ENCODE measurements at places on chromosomes 7 and 10.

GRCh38 chr7:37007691-37008090, 283.4 kb upstream of the AOAH start:
- no peak for DNase-seq

DNA sequence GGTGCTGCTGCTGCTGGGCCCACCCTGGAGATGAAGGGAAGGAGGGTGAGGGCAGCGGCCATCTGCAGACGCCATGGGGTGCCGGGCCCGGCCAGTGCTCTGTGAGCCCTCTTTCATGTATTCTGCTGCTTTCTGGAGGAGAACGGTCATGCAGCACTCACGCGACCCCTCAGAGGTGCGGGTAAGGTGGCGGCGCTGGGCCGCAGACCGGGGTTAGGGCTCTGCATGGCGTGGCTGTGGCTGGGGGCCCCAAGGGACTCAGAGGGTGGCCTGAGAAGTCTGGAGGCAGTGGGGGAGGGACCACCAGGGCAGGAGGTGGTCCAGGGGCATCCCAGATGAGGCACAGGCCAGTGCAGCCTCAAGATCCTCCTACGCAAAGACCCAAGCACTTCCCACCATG, 275.5 kb downstream of the ELFN1 start:
- DNase-seq, result no peak

- DNase-seq, result no peak
Observed at GRCh38 chr10:5518143-5518542, 6.6 kb upstream of the CALML3 start.

DNA sequence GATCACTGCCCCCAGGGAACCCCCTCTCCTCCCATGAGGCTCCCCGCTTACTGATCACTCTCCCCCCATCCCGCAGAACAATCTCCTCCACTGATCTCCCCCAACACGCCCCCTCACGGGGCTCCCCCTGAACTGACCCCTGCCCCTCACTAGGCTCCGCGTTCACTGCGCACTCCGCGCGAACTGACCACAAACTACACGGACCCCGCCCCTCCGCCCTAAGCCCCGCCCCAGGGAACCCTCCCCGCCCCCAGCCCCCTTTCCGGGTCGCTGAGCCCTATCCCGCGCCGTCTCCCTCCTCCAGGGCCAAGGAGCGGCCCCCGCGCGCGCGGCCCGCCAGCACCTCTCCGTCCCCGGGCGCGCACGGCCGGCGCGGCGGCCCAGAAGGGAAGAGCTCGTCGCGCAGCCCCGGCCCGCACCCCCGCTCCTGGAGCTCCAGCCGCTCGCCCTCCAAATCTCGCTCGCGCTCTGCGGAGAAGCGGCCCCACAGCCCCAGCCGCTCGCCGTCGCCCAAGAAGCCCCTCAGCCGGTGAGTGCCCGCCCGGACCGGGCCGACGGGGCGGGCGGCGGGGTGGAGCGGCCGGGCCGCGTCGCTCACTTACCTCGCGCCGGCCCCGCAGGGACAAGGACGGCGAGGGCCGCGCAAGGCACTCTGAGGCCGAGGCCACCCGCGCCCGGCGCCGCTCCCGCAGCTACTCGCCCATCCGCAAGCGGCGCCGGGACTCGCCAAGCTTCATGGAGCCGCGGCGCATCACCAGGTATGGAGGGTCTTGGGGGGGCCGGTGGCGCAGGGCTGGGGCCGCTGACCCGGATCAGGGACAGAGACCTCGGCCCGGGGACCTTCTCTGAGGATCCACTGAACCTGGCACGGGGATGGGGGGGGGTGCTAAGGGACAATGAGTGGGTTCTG, 19.9 kb upstream of the HSPB1 start:
- DNase-seq, result no peak

- DNase-seq, result no peak
Observed at GRCh38 chr7:25392588-25393338, 164.5 kb upstream of the NPVF start.
